ENCODE measurements at places on chromosomes 4 and X. TPM values are rescaled to one million over a fixed set of nuclear protein-coding genes. Genes with fewer than 3 reads are reported as not detected.

DNA sequence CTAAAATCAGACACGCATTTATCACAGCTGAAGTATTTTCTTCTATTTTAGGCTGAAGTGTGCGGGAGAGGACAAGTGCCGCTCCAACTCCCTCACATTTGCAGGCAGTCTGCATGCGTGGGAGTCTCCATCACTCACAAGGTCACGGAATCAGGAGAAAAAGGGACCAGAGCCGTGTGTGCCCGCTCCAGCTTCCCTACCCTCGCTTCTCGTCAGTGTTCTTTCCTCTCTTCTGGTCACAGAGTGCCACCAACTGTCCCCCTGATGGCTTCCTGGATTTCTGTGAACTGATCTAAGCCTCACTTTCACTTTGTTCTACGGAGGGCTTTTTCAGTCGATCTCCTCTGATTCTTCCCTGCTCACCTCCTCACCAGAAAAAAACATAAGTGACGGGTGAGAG, 407.4 kb upstream of the AADAT start:
- no peak overlapping the region for H3K27ac ChIP-seq
- peak overlapping the region; percentile 38 for H3K4me3 ChIP-seq
- H3K36me3 ChIP-seq = no peaks in the 10 kb centered on the region
- no peaks in the 10 kb centered on the region for H3K27me3 ChIP-seq
- no peak for DNase-seq

GRCh38 chr4:77043507-77044136, 32.2 kb downstream of the CCNI start:
- H3K4me3 ChIP-seq = no peak overlapping the region
- H3K4me1 ChIP-seq = no peaks in the 10 kb centered on the region
- DNase-seq = peak; percentile 33
- H3K27me3 ChIP-seq = no peaks in the 10 kb centered on the region
- H3K27ac ChIP-seq = peak overlapping the region; percentile 41

DNA sequence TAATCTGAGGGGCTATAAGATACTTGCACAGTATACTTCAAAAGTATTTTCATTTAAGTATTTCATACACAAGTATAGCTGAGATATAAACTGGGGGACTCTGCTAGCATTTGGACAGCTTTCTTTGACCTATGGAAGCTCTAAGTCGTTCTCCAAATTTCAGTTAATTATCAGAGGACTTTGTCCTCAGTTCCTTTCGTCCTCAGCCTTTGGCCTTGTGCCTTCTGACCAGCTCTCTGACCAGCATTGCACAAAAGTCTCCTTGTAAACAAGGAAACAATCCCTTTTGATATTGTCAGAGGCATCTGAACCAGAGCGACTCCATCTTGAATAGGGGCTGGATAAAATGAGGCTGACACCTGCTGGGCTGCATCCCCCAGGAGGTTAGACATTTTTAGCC, 464.0 kb upstream of the FAM241A start:
- no peak overlapping the region for H3K27ac ChIP-seq
- no peaks in the 10 kb centered on the region for H3K4me1 ChIP-seq
- no peaks in the 10 kb centered on the region for H3K36me3 ChIP-seq
- H3K4me3 ChIP-seq = no peak overlapping the region

DNA sequence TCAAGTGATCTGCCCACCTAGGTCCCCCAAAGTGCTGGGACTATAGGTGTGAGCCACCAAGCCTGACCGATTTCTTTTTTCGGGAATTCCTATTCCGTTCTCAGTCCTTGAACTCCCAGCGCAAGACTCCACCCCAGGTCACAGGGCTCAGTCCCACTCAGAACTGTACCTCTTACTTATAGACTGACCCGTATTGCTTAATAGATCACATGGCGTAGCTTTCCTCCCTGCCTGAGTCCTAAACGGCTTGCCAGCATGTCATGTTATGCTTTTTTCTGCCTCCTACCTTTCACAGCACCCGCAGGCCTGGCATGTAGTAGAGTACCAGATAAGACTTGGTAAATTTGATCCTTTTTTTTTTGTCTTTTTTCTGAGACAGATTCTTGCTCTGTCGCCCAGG, 22.4 kb downstream of the SAT1 start:
- no peaks in the 10 kb centered on the region for H3K27me3 ChIP-seq
- DNase-seq = no peak
- H3K27ac ChIP-seq = no peak overlapping the region

DNA sequence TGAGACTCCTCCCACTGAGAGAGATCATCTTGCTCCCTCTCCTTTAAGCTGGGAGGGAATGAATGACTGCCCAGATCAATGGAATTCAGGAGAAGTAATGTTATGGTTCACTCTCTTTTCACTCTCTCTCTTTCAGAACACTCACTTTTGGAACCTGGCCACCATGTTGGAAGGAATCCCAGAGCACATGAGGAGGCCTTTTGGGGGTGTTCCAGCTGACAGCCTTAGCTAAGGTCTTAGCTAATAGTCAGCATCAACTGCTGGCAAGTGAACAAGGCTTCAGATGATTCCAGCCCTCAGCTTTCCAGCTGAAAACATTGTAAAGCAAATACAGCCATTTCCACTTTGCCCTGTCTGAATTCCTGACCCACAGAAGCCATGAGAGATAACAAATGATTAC, 124.0 kb upstream of the CLNK start:
- no peaks in the 10 kb centered on the region for H3K4me1 ChIP-seq
- DNase-seq = no peak
- no peaks in the 10 kb centered on the region for H3K27me3 ChIP-seq

DNA sequence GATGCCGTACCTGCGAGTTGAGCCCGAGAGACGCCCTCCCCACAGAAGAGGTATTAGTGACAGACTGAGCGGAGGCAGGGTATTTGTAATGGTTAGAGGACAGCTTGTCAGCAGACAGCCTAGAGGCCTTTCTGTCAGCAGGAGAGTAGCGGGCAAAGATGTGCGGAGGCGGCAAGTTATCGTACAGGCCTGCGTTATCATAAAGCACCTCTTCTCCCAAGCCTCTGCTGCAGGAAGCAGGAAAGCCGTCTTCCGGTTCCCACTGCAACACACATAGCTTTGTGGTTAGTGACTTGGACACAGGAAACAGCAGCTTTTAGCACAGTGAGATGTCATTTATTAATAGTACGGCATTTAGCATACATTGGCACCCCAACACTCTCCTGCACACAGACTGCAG, 158.3 kb downstream of the AFAP1 start:
- H3K4me1 ChIP-seq = peaks cover 8% of the 10 kb centered on the region
- no peak for DNase-seq
- H3K27ac ChIP-seq = peak overlapping the region; percentile 66

Gene RGN
- 0.59 TPM for total RNA-seq

- H3K36me3 ChIP-seq = no peaks in the 10 kb centered on the region
- H3K4me1 ChIP-seq = no peaks in the 10 kb centered on the region
- no peak for DNase-seq
- H3K27ac ChIP-seq = no peak overlapping the region
- no peaks in the 10 kb centered on the region for H3K27me3 ChIP-seq
Observed at GRCh38 chr4:54525602-54526001, 132.2 kb upstream of the KIT start.

GRCh38 chr4:167032871-167033270, 201.4 kb downstream of the SPOCK3 start:
- no peak for DNase-seq
- H3K27ac ChIP-seq = no peak overlapping the region
- no peaks in the 10 kb centered on the region for H3K4me1 ChIP-seq
- H3K27me3 ChIP-seq = no peaks in the 10 kb centered on the region
- H3K36me3 ChIP-seq = no peaks in the 10 kb centered on the region

- H3K36me3 ChIP-seq = no peaks in the 10 kb centered on the region
- no peak for DNase-seq
- H3K4me1 ChIP-seq = no peaks in the 10 kb centered on the region
- H3K27me3 ChIP-seq = no peaks in the 10 kb centered on the region
- no peak overlapping the region for H3K27ac ChIP-seq
- no peak overlapping the region for H3K4me3 ChIP-seq
Observed at GRCh38 chrX:9627922-9628321, 137.7 kb downstream of the GPR143 start.

- H3K4me1 ChIP-seq = no peaks in the 10 kb centered on the region
- H3K36me3 ChIP-seq = no peaks in the 10 kb centered on the region
- DNase-seq = no peak
- H3K27me3 ChIP-seq = no peaks in the 10 kb centered on the region
Observed at GRCh38 chr4:79298027-79298426, 27.8 kb downstream of the NAA11 start.

GRCh38 chrX:112270991-112271390, 188.4 kb upstream of the TRPC5 start:
- H3K36me3 ChIP-seq = no peaks in the 10 kb centered on the region
- no peak overlapping the region for H3K27ac ChIP-seq
- H3K4me3 ChIP-seq = no peak overlapping the region
- no peaks in the 10 kb centered on the region for H3K4me1 ChIP-seq
- no peaks in the 10 kb centered on the region for H3K27me3 ChIP-seq
- DNase-seq = no peak

GRCh38 chr4:76016393-76016792, 6.9 kb downstream of the CXCL10 start:
- no peaks in the 10 kb centered on the region for H3K27me3 ChIP-seq
- no peak overlapping the region for H3K27ac ChIP-seq

Gene ADAM29
- not detected for total RNA-seq

DNA sequence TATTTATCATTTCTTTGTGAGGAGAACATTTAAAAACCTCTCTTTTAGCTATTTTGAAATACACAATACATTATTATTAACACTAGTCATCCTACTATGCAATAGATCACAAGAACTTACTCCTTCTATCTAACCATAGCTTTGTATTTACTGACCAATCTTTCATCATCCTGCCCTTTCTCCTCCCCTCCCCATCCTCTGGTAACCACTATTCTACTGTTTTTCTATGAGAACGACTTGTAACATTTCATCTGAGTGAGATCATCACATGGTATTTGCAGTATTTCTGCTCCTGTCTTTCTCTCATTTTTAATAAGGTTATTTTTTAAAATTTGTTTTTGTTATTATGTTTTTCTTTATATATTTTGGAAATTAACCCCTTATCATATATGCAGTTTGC, 331.8 kb downstream of the TEX13C start:
- H3K27me3 ChIP-seq = no peaks in the 10 kb centered on the region
- no peak overlapping the region for H3K4me3 ChIP-seq
- H3K36me3 ChIP-seq = no peaks in the 10 kb centered on the region
- DNase-seq = no peak

Gene KLHL34
- not detected for total RNA-seq

GRCh38 chrX:72127332-72127731, 4.4 kb downstream of the RTL5 start:
- DNase-seq = no peak
- no peaks in the 10 kb centered on the region for H3K27me3 ChIP-seq
- H3K4me1 ChIP-seq = no peaks in the 10 kb centered on the region
- no peak overlapping the region for H3K4me3 ChIP-seq

GRCh38 chr4:78829296-78829695, 53.1 kb downstream of the BMP2K start:
- no peak overlapping the region for H3K4me3 ChIP-seq
- no peaks in the 10 kb centered on the region for H3K4me1 ChIP-seq
- H3K36me3 ChIP-seq = no peaks in the 10 kb centered on the region
- no peak for DNase-seq
- H3K27ac ChIP-seq = no peak overlapping the region

Gene MFAP3L
- 6.6 TPM for total RNA-seq

Gene NIPAL1
- total RNA-seq = 1.2 TPM

GRCh38 chr4:80207172-80207583, 9.9 kb downstream of the PRDM8 start:
- no peak overlapping the region for H3K4me3 ChIP-seq
- no peak for DNase-seq
- H3K36me3 ChIP-seq = no peaks in the 10 kb centered on the region
- no peaks in the 10 kb centered on the region for H3K4me1 ChIP-seq
- H3K27ac ChIP-seq = no peak overlapping the region

- no peaks in the 10 kb centered on the region for H3K4me1 ChIP-seq
- H3K27ac ChIP-seq = no peak overlapping the region
- no peak for DNase-seq
- no peaks in the 10 kb centered on the region for H3K36me3 ChIP-seq
Observed at GRCh38 chrX:31178064-31178768, 106.4 kb upstream of the FTHL17 start.

Gene FRG1
- 34.7 TPM for total RNA-seq

GRCh38 chr4:87058356-87059073, 123.7 kb downstream of the AFF1 start:
- peaks cover 6% of the 10 kb centered on the region for H3K4me1 ChIP-seq
- no peaks in the 10 kb centered on the region for H3K36me3 ChIP-seq
- no peaks in the 10 kb centered on the region for H3K27me3 ChIP-seq
- peak overlapping the region; percentile 77 for H3K27ac ChIP-seq
- no peak overlapping the region for H3K4me3 ChIP-seq

DNA sequence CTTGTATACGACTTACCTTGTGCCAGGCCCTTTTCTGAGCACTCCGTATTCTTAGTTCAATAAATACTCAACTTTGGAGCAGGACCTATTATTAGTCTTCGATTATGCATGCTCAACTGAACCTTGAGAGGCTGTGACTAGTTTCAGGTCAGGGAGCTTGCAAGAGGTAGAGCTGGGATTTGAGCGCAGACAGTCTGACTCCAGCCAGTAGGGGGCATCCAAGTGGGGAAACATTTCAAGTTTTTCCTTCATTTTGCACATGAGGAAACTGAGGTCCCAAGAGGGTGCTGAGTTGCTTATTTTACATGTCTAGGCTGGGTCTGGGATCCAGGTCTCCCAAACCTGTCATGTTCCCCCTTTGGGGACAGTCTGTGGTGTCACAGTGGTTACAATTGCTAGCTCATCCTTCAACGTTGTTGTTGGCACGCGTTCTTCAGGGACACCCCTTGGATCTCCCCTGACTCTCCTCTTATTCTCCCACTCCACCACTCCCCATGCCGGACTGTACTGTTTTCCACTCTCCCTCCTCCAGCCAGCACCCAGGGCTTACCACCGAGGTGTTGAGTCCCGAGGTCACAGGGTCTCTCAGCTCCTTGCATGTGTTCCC, 6.7 kb upstream of the PRICKLE3 start:
- H3K36me3 ChIP-seq = no peaks in the 10 kb centered on the region
- no peak overlapping the region for H3K27ac ChIP-seq
- H3K4me3 ChIP-seq = no peak overlapping the region
- no peaks in the 10 kb centered on the region for H3K4me1 ChIP-seq

- no peaks in the 10 kb centered on the region for H3K27me3 ChIP-seq
- no peak for DNase-seq
- H3K4me3 ChIP-seq = no peak overlapping the region
- no peaks in the 10 kb centered on the region for H3K4me1 ChIP-seq
- no peaks in the 10 kb centered on the region for H3K36me3 ChIP-seq
Observed at GRCh38 chr4:153988492-153989363, 199.8 kb upstream of the SFRP2 start.

Measured in uterus (tissue), 4 donors.